ENCODE measurements at places on chromosomes 1 and 21.

- DNase-seq: no peak
These were observed 47.7 kb downstream of the MEF2D start for GRCh38 chr1:156452907-156453306.

GRCh38 chr1:37034121-37035013, at the start of gene GRIK3:
GRIK3 (minus strand) TSS chr1:37034515; CDS start chr1:37034108, 407 bp downstream.
- DNase-seq: no peak

DNA sequence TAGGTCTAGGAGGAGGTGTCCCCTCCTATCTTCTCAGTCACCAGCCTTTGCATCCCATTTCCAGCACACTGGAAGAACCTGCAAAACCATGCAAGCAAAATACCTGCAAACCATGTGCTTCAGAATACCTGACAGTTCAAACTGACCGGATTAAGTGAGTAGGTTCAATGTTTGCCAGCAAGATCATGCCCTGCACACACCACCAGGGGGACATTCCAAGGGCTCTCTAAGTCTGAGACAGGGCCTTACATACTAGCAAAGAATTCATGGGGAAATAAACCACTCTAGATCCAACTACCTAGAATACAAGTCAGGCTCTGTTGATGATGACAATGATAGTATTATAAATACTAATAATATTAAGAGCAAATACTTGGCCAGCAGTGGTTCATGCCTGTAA, 27.6 kb downstream of the INPP5B start:
- no peak for DNase-seq

DNA sequence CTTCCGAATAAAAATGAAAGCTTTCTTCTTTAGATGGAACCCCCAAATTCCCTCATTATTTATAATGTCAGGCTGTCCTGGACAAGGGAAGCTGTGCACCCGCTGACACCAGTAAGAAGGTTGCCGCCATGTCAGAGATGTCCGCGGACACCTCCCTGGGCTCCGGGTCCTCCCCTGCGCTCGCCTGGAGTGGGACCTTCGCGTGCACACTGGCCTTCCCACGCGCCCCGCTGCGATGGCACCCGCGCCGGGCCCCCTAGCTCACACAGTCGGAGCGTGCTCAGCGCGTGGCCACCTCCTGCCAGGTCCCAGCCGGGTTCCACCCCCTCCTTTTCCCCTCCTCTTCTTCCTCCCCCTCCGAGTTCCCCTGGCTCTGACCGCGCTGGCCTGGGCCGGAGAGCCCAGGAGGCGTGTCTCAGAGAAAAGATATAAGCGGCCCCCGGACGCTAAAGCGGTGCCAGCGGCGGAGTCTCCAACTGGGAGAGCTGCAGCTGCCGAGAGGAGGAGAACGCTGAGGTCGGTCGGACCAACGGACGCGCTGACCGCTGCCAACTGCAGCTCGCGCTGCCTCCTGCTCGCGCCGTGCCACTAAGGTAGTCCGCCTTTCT, at the start of gene G0S2:
Gene G0S2, plus strand, starts transcription at position 456 of the 608 bp plus-strand sequence. CDS start 273 bp downstream, outside the sequence.
- peak; percentile 41 for DNase-seq

DNA sequence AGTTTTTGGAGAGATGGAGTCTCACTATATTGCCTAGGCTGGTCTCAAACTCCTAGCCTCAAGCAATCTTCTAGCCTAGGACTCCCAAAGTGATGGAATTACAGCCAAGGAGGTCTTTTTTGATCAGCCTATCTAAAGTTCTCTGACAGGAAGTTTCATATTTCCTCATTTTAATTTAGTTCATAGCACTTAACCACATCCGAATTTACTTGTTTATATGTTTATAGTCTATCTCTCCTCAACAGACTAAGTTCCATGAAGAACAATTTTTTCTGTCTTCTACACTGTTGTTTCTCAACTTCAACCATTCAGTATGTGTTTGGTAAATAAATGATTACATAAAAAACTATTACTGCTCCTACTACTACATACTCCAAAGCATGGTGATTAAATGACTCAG, 47.9 kb downstream of the GON4L start:
- no peak for DNase-seq

DNA sequence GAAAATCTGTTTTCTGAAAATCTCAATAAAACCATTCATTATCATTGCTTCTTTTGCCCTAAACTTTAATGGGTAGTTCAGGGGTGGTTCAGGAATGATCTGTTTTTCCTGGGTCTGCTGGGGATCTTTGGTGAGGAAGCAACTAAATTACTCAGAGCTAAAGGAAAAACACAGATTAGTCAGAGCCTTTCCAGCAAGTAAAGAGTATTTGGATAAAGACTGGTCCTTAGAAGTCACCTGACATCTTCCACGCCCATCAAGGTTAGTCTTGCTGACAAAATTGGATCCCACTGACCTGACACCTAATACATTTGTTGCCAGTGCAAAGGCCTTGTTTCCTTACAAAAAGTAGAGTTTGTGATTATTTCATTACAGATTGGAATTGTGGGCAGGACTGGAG, 24.2 kb downstream of the HSPA13 start:
- no peak for DNase-seq

DNA sequence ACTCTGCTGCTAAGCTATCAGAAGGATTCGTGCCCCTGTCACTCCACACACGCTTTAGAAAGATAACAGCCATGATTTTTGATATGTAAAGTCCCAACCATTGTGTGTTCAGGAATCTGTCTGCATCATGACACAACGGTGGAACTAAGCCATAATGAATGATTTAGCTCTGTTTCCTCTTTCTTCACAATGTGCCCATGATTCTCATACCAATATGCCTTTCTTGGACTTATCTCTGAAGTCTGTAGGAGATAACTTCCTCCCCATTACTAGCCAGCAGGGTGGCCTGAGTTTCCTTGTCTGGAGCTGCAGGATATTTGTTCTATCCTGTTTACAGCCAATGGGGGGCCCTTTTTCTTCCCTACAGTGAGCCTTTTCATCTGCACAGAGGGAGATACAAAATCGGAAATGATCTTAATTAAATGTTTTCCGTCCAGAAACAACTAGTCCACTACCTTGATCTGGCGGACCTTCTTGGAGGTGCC, 511.7 kb downstream of the USP25 start:
- DNase-seq: no peak

DNA sequence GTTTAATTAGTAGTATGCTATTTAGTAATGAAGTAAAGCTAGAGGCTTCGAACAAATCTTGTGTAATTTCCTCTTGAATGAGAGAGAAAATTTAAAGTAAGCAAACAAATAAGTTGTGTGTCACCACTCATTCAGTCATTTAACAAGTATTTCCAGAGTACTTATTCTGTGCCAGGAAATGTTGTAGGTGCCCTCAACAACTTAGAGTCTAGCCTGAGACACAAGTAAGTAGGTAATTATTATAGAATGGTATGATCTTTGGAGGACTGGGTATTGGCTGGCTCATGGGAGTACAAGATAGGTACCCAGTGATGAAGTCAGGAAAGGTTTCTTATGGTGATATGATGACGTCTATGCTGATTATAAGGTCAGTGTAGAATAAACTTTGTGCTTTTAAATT, 17.4 kb upstream of the METTL18 start:
- no peak for DNase-seq

GRCh38 chr1:53384796-53385195, 56.9 kb upstream of the LRP8 start:
- DNase-seq: no peak

DNA sequence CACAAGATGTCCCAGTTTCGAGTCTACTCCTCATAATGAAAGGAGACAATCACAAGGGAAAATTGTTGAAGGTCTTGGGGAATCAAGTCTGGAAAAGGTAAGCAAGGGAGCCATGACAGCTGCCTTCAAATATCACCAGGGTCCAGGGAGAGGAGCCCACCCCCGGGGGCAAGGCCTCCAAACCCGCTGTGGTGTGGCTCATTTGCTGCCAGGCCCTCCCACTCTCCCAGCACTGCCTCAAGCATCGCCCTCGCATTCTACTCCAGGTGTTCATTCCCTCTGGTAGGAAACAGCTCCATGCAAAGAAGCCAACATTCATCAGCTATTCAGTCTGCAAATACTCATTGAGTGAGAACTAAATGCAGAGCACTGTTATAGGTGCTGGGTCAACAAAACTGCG, 8.6 kb downstream of the S100A9 start:
- DNase-seq: no peak

- no peak for DNase-seq
These were observed 3.5 kb downstream of the KIAA1614 start for GRCh38 chr1:180916012-180916770.

DNA sequence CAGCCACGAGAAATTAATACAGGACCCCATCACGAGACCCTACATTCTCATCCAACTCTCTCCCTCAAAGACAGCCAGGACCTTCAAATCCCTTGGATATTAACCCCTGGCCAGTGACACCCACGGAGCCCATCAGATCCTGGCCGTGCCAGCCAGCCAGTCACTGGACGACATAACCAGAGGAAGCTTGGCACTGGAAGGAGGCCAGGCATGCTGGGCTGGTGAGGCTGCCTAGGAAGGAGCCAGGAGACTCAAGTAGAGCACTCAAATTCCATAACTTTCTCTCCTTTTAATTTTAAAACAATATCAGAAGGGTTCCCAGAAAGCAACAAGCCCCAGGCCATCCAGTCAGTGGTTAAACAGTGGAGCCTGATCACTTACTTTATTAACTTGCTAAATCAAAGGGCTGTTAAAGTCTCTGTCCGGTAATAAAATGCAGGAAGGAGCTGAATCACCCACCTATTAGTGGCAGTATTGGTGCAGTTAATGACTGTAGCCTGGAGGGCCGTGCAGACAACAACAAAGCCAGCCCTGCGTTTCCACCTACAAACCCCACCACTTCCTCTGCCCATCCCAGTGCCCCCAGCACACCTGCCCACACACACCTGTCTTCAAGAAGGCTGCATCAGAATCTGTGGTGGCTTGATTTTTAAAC, 78.0 kb downstream of the HIVEP3 start:
- DNase-seq: no peak

- DNase-seq: no peak
These were observed 120.7 kb upstream of the CSF3R start for GRCh38 chr1:36603461-36603860.

GRCh38 chr1:105260001-105260400, 1510.3 kb downstream of the AMY1C start:
- no peak for DNase-seq

DNA sequence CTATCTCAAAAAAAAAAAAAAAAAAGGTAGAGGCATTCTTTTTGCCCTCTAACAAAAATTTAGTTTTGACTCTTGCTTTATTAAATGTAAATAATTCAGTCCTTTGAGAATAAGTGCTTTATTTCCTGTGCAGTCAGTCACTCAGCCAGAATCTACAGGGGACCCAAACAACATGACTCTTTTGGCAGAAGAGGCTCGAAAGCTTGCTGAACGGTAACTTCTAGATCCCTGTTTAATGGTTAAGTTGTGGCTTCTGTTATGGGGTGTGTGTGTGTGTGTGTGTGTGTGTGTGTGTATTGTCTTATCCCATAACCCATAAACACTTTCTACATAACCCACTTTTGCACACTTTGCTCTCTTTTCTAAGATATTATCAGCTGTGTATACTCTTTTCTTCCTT, 54.9 kb upstream of the LAMC2 start:
- no peak for DNase-seq

DNA sequence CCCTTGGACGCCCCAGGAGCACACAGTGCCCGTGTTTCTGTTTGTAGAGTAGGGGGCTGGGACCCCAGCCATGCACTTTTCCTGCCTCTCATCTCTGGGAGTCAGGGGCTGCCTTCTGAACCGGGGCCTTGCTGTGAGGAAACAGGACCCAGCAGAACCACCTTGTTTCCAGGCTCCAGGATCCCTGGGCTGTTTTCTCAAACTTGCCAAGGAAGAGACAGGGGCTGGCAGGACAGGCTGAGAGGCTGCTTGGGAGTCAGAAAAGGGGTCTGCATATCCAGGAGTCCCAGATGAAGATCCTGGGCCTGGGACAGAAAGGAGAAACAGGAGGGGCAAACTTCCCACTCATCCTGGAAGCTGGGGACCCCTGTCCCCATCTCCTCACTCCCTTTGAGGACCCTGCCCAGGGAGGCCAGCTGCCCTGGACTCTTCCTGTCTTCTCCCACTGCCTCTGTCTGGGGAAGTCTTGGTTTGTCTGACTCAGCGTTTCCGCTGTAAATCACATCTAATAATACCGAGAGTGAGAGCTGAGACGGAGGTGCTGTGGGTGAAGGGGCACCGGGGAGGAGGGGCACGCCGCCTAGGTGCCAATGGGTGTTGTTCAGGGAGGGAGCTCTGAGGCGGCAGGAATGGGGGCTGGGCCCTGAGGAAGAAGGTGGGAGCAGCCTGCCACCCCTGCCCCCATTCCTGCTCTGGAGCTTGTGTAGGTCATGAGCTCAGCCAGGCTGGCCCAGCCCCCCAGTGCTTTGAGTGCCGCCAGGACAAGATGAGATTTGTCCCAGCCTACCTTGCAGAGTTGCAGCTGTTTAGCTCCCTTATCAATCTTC, 16.7 kb downstream of the POU3F1 start:
- DNase-seq: peak; percentile 86

GRCh38 chr1:200118779-200119505, 91.4 kb downstream of the NR5A2 start:
- DNase-seq: no peak

GRCh38 chr1:71464016-71464415, 383.2 kb upstream of the ZRANB2 start:
- no peak for DNase-seq

Measured in stimulated activated CD4-positive, alpha-beta T cell treated with anti-CD3 and anti-CD28 coated beads, Interleukin-4, amount 100 ng/mL, for 24 hours (primary cell).